ENCODE measurements at places on chromosomes 3 and 15.

- no peaks in the 10 kb centered on the region for H3K27me3 ChIP-seq
- H3K36me3 ChIP-seq = no peaks in the 10 kb centered on the region
- H3K27ac ChIP-seq = no peak overlapping the region
- no peak overlapping the region for H3K4me3 ChIP-seq
Measured at GRCh38 chr3:35817216-35817615, 177.9 kb downstream of the ARPP21 start.

DNA sequence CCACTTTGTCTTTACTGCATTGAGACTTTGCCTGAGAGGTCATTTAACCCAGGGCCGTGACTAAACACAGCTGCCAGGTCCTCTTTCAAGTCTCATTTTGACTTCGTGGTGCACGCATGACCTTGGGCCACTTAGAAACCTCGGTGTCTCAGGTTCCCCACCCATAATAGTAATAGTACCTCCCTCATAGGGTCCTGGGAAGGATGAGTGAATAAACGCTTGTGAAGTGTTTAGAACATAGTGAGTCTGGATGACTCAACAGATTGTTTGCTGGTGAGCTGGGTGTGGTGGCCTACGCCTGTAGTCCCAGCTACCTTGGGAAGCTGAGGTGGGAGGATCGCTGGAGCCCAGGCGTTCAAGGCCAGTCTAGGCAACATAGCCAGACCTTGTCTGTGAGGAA lies 56.3 kb downstream of the BDH1 start:
- H3K4me1 ChIP-seq = no peaks in the 10 kb centered on the region
- DNase-seq = no peak
- no peaks in the 10 kb centered on the region for H3K27me3 ChIP-seq
- no peaks in the 10 kb centered on the region for H3K36me3 ChIP-seq

GRCh38 chr3:113531826-113532697 lies at the start of gene SIDT1:
TSS of gene SIDT1 (plus strand) at chr3:113532555. CDS start at chr3:113533022, 467 bp downstream.
- no peaks in the 10 kb centered on the region for H3K27me3 ChIP-seq
- peak within 1 kb of the TSS; percentile 90 for H3K27ac ChIP-seq
- H3K36me3 ChIP-seq = no peaks in the 10 kb centered on the region
- peak within 1 kb of the TSS; percentile 79 for H3K4me3 ChIP-seq
- DNase-seq = peak; percentile 84

GRCh38 chr15:73582851-73583379 lies 50.3 kb downstream of the NPTN start:
- no peak overlapping the region for H3K4me3 ChIP-seq
- H3K4me1 ChIP-seq = no peaks in the 10 kb centered on the region
- no peak for DNase-seq
- no peaks in the 10 kb centered on the region for H3K27me3 ChIP-seq
- H3K36me3 ChIP-seq = peaks cover 44% of the 10 kb centered on the region

DNA sequence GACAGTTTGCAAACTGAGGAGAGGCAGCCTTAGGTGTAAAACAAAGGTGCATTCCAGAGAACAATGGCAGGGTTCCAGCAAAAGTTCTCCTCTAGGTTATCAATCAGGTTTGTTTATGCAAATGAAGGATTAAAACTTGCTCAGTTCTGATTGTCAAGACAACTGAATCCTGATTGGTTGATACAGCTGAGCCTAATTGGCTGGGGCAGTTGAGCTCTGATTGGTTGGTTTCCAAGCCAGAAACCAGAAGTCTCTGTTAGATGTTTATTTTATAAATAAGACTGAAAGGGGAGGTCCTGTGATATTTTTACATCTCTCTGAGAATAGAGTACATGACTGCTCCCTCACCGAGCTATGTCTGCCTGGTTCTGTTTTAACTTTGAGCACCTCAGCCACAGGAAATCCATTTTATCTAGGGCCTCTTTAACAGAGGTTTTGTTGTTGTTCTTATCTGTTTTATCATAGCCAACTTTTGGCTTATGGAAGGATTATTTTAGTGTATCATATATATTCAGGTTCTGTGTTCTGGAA lies 37.8 kb downstream of the PPM1L start:
- H3K4me1 ChIP-seq = no peaks in the 10 kb centered on the region
- H3K36me3 ChIP-seq = no peaks in the 10 kb centered on the region

- DNase-seq = no peak
- no peaks in the 10 kb centered on the region for H3K27me3 ChIP-seq
- H3K27ac ChIP-seq = no peak overlapping the region
Measured at GRCh38 chr3:182142928-182143327, 431.2 kb downstream of the SOX2 start.

- H3K4me1 ChIP-seq = no peaks in the 10 kb centered on the region
- no peaks in the 10 kb centered on the region for H3K27me3 ChIP-seq
- no peak overlapping the region for H3K4me3 ChIP-seq
- H3K36me3 ChIP-seq = no peaks in the 10 kb centered on the region
- no peak for DNase-seq
Measured at GRCh38 chr3:10715886-10716285, 100.1 kb upstream of the SLC6A11 start.

GRCh38 chr3:12495749-12496452 lies 11.6 kb downstream of the TSEN2 start:
- H3K4me3 ChIP-seq = no peak overlapping the region
- no peaks in the 10 kb centered on the region for H3K4me1 ChIP-seq
- no peak overlapping the region for H3K27ac ChIP-seq
- H3K27me3 ChIP-seq = no peaks in the 10 kb centered on the region
- DNase-seq = no peak
- H3K36me3 ChIP-seq = peaks cover 15% of the 10 kb centered on the region

DNA sequence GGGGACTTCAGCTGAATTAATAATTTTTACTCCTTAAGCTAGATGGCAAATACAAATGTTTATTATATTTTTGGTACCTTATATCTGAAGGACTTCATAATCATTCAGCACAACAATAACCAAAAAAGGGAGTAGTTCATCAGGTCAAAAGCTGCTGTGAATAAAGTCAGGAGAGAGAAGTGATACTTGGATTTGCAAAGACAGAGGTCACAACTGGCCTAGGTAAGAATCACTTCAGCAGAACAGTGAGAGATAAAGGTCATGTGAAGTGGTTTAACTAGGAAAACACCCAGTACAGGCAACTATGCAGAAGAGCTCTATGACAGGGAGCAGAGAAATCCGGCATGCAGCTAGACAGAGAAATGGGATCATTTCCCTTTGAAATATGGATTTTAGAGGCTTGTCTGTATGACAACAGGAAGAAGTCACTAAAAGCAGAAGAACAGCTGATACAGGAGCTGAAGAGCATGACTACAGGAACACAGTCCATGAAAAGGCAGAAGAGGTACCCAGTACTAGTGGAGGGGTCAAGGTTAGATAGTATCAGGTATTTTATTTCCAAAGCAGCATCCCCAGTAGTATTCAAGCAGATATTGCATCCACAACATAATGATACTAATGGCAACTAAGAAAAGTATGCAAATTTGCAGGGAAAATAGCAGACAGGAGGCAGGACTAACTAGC lies 25.7 kb downstream of the ZMAT3 start:
- no peaks in the 10 kb centered on the region for H3K36me3 ChIP-seq
- DNase-seq = no peak
- H3K27ac ChIP-seq = no peak overlapping the region
- no peak overlapping the region for H3K4me3 ChIP-seq
- H3K4me1 ChIP-seq = peaks cover 6% of the 10 kb centered on the region
- H3K27me3 ChIP-seq = no peaks in the 10 kb centered on the region

DNA sequence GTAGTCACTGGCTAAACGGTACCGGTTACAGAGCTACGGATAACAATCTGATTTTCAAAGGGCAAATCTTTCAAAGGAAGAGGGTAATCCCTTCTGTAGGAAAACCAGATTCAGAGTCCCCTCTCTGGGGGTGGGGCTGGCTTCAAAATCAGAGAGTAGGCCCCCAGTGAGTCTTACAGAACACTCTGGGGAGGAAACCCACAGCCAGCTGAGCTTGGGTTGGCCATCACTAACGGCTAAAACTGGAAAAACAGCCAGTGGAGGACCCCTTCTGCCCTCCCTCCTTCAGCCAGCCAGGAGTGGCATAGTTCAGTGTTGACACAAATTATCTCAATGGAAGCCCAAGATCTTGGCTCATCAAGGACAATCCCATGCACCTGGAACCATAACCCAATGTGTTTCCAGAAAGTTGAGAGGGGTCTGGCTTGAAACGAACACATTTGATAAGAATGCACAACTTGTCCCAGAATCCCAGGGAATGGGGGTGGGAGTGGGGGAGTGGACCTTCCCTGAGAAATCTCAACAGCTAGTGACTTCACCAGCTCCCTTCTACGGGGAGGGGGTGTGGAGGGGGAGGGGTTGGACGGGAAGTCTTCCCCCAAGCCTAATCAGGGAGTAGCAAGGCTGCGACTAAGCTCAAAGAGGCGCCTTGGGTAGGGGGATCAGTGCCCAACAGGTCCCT lies 1.0 kb downstream of the RASL12 start:
- peaks cover 10% of the 10 kb centered on the region for H3K27me3 ChIP-seq
- H3K27ac ChIP-seq = no peak overlapping the region
- no peak overlapping the region for H3K4me3 ChIP-seq
- H3K4me1 ChIP-seq = no peaks in the 10 kb centered on the region
- H3K36me3 ChIP-seq = no peaks in the 10 kb centered on the region
- DNase-seq = no peak

GRCh38 chr3:190089711-190090110 lies 31.0 kb downstream of the P3H2 start:
- no peak overlapping the region for H3K27ac ChIP-seq
- no peak overlapping the region for H3K4me3 ChIP-seq
- no peaks in the 10 kb centered on the region for H3K36me3 ChIP-seq
- no peaks in the 10 kb centered on the region for H3K27me3 ChIP-seq
- no peaks in the 10 kb centered on the region for H3K4me1 ChIP-seq

GRCh38 chr15:64158363-64159134 lies 4.3 kb downstream of the PPIB start:
- H3K27ac ChIP-seq = no peak overlapping the region
- H3K4me3 ChIP-seq = no peak overlapping the region
- H3K27me3 ChIP-seq = no peaks in the 10 kb centered on the region
- peaks cover 50% of the 10 kb centered on the region for H3K36me3 ChIP-seq
- DNase-seq = no peak

GRCh38 chr15:59335207-59335786 lies 37.4 kb downstream of the MYO1E start:
- DNase-seq = no peak
- H3K27me3 ChIP-seq = no peaks in the 10 kb centered on the region
- H3K4me1 ChIP-seq = no peaks in the 10 kb centered on the region
- no peak overlapping the region for H3K4me3 ChIP-seq
- no peaks in the 10 kb centered on the region for H3K36me3 ChIP-seq
- no peak overlapping the region for H3K27ac ChIP-seq

- no peak overlapping the region for H3K4me3 ChIP-seq
- no peaks in the 10 kb centered on the region for H3K4me1 ChIP-seq
- DNase-seq = no peak
- H3K27ac ChIP-seq = no peak overlapping the region
Measured at GRCh38 chr3:174146008-174146407, 713.1 kb upstream of the NAALADL2 start.

- no peaks in the 10 kb centered on the region for H3K4me1 ChIP-seq
- no peak overlapping the region for H3K4me3 ChIP-seq
- H3K36me3 ChIP-seq = no peaks in the 10 kb centered on the region
- DNase-seq = no peak
- H3K27ac ChIP-seq = no peak overlapping the region
Measured at GRCh38 chr3:57091521-57092273, 31.2 kb downstream of the SPATA12 start.

DNA sequence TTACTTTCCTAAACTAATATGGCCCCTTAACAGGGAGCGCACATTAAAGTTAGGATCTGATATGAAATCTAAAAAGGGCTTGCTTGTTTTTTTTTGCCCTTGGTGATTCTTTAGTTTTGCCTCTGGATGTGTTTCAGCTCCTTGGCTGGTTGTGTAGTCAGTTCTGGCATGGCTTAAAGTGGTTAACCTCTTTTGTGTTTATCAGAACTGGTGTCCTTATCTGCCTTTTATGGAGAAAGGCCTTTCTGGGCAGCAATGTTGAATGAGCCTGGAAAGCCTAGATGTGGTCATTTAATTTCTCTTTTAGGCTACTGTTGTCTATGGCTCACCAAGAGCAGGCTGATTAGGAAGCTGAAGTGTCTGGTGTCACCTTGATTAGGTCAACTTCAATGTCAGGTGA lies 254.5 kb upstream of the ROPN1 start:
- H3K27me3 ChIP-seq = no peaks in the 10 kb centered on the region
- H3K36me3 ChIP-seq = no peaks in the 10 kb centered on the region
- H3K4me3 ChIP-seq = no peak overlapping the region
- no peak overlapping the region for H3K27ac ChIP-seq
- DNase-seq = no peak

DNA sequence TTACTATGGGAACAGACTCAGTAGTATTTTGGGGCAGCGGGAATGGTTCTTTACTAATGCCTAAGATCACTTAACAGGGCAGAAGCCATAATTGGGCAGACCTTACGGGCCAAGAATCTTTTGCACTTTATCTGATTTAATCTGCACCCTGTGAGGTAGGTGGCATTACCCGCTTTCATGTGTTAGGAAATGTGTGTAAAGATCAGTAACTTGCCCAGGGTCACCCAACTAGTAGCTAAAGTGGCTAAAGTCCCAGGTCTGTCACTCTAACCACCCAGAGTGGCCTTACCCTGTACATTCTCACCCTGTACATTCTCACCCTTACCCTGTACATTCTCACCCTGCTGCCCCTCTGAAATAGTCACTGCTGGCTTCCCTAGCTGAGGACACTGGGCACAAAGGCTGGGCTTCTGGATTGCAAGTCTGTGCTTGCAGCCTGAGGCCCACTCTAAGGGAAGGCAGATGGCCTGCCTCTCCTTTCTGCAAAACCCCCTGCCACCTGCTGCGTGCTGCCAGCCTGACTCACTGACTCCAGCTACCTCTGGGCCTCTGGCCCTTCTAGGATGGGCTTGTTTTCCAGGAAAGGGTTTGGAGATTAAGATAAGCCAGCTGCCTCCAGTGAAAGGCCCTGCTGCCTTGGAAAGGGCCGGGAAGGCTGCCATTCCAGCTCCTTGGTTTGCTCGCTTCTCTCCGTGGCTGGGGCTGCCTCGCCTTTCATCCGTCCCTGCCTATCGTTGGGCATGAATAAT lies 37.5 kb upstream of the MYZAP start:
- H3K27ac ChIP-seq = no peak overlapping the region
- no peaks in the 10 kb centered on the region for H3K4me1 ChIP-seq
- no peak for DNase-seq
- no peak overlapping the region for H3K4me3 ChIP-seq
- H3K27me3 ChIP-seq = no peaks in the 10 kb centered on the region

GRCh38 chr3:73448041-73448440 lies 176.7 kb downstream of the PDZRN3 start:
- no peak overlapping the region for H3K27ac ChIP-seq
- H3K4me3 ChIP-seq = no peak overlapping the region
- no peaks in the 10 kb centered on the region for H3K27me3 ChIP-seq
- H3K36me3 ChIP-seq = no peaks in the 10 kb centered on the region
- no peak for DNase-seq

DNA sequence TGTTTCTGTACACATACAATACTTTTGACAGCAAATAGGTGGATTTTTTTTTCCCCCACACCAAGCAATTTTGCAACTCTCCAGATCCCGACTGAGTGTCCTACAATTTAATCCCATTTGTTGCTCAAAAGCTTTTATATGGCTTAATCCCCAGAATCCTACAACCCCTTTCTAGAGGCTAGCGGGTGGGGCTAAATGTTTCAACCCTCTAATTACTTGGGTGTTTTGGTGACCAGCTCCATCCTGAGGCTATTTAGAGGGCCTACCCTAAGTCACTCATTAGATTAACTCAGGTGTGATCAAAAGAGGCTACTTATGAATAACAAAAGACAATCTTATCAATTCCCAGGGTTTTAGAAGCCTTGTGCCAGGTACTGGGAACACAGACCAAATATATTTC lies 21.0 kb upstream of the FBXL2 start:
- H3K27me3 ChIP-seq = no peaks in the 10 kb centered on the region
- no peak for DNase-seq
- no peaks in the 10 kb centered on the region for H3K4me1 ChIP-seq
- H3K4me3 ChIP-seq = no peak overlapping the region

All from CD4-positive, alpha-beta memory T cell (primary cell).